SHP77 (cell line): ENCODE measurements at places on chromosomes 13 and 19.

DNA sequence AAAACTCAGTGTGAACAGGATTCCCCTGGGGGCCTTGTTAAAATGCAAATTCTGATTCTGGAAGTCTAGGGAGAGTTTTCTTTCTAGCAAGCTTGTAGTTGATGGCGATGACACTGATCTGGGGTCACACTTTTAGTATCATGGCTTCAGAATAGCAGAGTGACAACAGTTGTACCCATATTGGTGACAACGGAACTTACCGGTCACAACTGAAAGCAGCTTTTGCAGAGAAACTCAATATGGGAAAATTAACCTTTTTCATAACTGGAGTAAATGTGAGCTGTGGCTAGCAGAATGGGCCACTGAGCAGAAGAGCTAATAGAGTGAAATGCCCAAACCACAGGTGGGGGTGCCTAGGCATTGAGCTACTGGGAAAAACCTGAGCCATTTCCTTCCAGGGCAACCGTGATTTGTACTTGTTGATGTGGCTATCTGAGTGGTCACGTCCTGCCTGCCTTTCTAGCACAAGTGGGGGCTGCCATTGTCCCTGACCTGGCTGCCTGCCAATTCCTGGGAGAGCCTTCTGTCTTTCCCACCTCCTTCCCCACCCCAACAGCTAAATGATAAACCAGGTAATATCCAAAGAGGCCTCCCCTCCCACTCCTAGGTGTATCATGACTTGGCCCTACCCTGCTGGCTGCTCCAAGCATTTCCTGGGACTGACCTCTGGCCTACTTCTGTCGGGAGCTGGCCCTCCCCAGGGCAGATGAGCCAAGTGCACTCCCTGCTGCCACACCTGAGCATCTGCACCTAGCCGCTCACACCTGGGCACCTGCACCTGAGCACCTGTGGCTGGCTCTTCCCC lies 1.7 kb upstream of the SLC10A2 start:
- no peak for DNase-seq

DNA sequence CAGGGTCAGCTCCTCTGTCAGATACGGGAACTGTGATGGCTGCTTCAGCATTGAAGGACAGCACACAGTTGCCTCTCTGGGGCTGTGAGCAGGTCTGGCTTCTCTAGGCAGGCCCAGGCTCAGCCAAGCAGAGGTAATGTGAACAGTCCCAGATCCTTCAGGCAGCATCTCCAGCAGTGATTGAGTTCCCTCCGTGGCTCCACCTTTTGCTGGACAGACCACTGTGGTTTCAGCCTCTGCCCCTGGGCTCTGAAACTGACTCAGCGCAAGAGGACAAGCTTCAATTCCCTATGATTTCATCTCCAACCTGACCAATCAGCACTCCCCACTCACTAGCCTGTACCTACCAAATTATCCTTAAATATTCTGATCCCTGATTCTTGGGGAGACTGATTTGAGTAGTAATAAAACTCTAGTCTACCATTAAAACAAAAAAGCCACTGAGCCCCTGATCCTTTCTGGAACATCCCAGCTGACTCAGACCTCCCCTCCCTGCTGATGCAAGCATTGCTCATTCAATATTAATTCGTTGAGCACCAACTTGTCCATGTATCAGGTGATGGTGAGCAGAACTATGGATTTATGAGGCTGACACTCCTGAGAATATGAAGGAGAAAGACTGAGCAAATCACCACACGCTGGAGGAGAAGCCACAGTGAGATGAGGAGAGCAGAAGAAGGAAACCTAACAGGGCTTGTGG lies 16.7 kb downstream of the GSX1 start:
- no peak for DNase-seq

DNA sequence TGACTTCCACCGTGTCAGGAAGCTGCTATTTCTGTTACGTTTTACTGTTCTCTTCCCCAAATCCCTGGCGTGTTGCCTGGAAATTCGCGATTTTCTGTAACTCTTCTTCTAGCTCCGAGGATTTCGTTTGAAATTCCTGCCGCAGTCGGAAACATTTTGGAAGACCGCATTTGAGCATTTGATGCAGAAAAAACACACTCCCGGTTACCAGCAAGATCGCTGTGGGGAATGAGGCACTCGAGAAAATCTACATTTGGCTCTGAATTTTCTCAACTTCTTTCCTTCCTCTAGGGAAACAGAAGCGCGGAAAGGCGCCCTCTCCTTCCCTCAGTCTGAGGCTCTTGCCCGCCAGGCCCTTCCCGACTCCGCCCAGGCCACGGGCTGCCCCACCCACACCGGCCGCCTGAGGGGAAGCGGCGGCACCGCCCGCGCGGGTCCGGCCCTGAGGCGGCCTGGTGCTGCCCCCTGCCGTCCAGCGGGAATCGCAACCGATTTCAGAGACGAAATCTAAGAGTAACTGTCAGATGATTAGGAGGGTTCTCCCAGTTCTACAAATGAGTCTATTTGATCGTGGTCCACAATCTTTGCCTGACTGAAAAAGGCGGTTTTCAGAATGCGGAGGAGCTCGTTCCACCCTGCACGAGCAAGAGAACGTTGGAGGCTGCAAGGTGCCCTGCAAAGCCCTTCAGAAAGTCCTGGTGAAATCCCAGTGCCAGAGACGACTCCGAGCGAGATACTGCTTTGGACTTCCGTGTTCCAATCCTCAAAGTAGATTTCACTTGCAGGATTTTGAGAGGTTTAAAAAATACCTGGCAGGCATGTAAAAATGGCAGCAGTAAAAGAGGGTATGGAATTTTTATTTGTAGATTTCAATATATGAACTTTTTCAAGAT lies 18.4 kb upstream of the TUBGCP3 start:
- peak; percentile 95 for DNase-seq

GRCh38 chr13:45102136-45102507 lies 18.2 kb upstream of the GTF2F2 start:
- no peak for DNase-seq

GRCh38 chr13:37074703-37075102 lies 15.2 kb upstream of the SUPT20H start:
- DNase-seq = peak; percentile 15

GRCh38 chr19:28859811-28860210 lies 353.1 kb downstream of the UQCRFS1 start:
- no peak for DNase-seq

GRCh38 chr13:28438598-28439334 lies 56.2 kb downstream of the FLT1 start:
- no peak for DNase-seq

- no peak for DNase-seq
Measured at GRCh38 chr13:69566104-69566716, 541.4 kb upstream of the ATXN8OS start.

- no peak for DNase-seq
Measured at GRCh38 chr13:54165581-54166215, 1137.1 kb downstream of the OLFM4 start.

GRCh38 chr19:42528354-42529247 lies at the start of gene CEACAM1:
CEACAM1 (minus strand) TSS chr19:42528481; CDS start chr19:42528374, 107 bp downstream.
- DNase-seq = peak; percentile 4

- DNase-seq = no peak
Measured at GRCh38 chr19:49594993-49595818, 4.2 kb downstream of the PRR12 start.

DNA sequence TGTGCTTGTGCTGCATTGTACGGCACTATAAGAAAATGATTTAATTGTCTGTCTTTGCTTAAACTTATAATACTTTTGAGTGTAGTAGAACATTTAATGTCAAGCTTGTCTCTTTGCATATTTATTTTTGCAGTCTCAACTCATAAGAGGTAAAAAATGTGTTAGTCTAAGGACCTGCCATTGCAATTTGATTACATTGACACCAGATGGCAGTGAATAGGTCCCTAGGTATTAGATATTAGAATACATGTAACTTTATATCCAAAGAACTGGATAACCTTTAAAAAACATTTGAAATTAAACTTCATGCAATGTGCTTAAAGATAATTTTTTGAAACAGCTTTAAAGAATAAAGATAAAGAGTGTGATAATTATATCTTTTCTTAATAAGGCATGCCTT lies 1421.3 kb downstream of the OLFM4 start:
- no peak for DNase-seq

- peak; percentile 29 for DNase-seq
Measured at GRCh38 chr19:35715981-35716800, 1.6 kb upstream of the KMT2B start.

- no peak for DNase-seq
Measured at GRCh38 chr13:80359778-80360452, 19.0 kb upstream of the SPRY2 start.

GRCh38 chr13:77883328-77883727 lies 35.3 kb downstream of the EDNRB start:
- no peak for DNase-seq

GRCh38 chr19:4354282-4354681 lies 10.9 kb downstream of the MPND start:
- DNase-seq = no peak
